ENCODE measurements at places on chromosomes 7 and 10.

DNA sequence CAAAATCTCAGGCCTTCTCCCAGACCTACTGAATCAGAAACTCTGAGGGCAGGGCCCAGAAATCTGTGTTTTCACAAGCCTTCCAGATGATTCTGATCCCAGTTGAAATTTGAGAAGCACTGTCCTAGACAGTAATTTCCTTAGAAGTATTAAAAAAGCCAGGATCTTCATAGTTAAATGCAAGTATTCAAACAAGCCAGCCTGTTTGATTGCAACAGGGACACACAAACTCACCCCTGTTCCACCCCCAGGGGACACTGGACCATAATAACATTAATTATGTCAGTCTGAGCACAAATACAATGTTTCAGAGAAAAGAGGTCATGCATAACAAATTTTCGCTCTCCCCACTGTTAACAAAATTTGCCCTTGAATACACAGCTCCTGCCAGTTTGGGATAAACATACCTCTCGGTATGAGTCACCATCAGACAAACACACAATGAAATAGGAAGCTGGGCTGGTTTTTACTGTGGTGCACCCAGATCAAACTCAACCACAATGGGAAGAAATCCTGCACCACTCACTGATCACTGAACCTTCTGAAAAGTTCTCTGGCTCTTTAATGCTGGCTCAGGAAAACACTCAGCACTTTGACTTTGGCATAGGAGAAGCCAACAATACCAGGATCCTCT is 34.3 kb downstream of the ABLIM1 start:
- DNase-seq, result no peak

DNA sequence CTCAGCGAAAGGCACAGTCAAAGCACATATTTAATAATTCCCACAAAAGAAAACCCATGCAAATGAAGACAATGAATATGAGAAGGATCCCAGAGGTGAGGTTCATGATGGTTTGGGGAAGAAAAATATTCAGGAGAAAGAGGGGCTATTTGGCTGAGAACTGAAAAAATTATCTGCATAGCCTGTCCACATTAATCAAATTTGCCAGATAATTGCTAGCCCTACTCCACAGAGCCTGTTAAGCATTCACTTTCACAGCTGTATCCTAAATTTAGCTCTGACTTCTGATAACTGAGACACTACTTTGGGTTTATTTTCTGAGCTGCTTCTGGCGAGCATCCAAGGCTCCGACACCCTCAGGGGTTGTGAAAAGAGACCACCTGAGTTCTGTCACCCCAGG is 176.2 kb downstream of the HERPUD2 start:
- no peak for DNase-seq

DNA sequence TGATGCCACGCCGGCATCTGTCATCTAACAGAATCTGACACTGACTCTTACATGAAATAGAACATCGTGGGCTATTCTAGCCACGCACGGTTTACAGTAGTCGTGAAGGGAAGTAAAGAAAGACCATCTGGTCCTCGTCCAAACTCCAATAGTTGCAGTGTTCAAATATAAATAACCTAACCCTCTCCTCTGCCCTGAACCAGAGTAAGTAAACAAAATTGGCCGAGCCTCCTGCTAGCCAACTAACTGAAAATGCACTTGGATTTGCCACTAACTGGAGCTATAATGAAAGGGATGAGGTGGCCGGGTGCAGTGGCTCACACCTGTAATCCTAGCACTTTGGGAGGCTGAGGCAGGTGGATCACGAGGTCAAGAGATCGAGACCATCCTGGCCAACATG is 29.5 kb upstream of the ZC3HAV1L start:
- no peak for DNase-seq

DNA sequence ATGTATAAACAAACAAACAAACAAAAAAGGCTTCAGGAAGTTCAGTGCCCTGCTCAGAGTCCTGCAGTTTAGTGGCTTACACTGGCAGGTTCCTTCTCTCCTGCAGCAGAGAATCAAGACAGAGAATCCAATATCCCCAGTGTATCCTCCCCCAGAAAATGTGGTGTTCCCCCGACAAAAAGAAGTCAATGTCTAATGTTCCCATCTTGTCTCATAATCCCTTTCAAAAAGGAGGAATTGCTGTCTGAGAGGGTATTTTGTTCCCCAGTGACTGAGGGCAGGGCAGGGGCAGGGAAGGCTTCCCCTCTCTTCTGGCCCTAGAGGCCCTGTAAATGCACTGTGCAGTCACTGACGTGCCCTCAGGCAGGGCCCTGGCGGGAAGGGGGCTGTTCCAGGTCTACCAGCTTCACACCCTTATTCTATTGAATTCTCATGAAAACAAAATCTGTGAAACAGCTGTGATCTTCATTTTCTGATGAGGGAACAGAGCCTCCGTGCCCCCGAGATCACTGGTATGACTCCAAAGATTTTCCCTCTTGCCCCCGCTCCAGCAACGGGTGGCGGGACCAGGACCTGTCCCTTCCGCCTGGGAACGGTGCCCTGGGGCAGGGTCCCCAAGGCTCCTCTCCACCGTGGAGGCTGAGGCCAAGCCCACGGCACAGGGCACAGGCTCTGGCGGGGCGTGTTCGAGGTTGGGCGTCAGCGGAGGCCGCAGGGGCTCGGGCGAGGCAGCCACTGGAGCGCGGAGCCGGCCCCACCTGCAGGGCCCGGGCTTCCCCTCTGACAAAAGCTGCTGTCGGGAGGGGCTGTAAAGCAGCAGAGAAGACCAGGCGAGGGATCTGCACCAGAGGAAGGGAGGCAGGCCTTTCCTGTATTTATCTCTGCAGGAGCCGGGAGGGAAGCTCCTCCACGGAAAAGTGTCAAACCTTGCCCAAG is 13.4 kb upstream of the WDFY4 start:
- DNase-seq, result no peak

DNA sequence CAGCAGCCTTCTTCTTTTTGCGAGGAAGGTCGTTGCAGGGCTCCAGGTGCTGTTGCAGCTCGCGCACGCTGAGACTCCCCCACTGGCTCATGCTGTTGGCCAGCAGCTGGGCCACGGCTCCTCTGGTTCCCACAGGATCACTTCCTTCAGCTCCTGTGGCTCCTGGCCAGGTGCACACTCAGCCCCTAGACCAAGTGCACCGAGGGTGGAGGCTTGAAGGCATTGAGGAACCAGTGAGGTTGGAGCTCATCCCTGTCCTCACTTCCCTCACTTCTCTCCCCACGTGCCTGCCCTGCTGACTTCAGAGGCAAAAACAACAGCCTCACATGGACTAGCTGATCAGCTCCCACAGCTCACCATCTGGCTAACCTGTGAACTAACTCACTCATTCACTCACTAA is 46.2 kb upstream of the ADRB1 start:
- DNase-seq, result no peak

DNA sequence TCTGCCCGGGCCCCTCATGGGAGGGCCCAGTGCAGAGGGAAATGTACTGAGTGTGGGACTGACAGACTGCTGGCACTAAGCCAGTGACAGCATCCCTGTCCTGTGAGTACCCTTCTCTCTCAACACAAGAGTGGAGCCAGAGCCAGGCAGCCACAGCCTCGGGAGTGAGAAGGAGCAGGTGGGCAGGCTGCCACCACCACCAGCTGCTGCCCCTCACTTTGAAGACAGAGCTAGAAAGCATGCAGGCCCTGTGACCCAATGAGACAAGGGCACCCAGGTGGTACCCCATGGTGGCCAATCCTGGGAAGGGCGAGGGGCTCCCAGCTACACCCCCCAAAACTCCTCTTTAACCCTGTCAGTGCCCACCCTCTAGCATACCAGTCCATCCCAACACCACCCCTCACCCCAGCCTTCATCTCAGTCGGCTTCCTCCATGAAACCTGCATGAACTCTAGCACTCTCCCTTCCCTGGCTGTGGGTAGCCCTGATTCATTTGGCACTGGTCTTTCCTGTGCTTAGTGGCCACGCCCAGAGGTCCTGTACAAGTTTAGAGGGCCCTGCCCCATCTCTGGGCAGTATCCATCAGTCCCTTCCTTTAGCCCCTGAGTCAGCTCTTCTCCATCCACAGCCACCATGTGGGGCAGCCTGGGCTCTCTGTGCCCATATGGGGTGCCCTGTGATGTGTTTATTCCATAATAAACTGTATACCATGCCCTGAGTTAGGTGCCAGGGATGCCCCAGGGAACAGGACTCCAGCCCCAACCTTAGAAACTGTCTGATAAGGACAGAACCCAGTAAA is 207.0 kb upstream of the ZMIZ1 start:
- no peak for DNase-seq

DNA sequence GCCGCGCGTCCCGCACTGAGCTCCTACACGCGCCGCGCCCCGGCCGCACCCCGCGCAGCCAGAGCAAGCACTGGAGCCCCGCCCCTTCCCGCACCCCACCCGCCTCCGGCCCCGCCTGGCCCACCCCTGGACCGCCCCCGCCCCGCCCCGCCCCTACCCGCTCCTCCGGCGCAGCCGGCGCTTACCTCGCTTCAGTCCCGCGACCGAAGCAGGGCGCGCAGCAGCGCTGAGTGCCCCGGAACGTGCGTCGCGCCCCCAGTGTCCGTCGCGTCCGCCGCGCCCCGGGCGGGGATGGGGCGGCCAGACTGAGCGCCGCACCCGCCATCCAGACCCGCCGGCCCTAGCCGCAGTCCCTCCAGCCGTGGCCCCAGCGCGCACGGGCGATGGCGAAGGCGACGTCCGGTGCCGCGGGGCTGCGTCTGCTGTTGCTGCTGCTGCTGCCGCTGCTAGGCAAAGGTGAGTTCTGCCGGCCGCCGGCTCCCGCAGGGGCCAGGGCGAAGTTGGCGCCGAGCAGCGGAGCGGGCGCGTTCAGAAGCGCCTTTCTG is at the start of gene RET:
TSS of gene RET (plus strand) at position 194 of the 545 bp plus-strand sequence. CDS start at position 384, 190 bp downstream.
- DNase-seq, result no peak

DNA sequence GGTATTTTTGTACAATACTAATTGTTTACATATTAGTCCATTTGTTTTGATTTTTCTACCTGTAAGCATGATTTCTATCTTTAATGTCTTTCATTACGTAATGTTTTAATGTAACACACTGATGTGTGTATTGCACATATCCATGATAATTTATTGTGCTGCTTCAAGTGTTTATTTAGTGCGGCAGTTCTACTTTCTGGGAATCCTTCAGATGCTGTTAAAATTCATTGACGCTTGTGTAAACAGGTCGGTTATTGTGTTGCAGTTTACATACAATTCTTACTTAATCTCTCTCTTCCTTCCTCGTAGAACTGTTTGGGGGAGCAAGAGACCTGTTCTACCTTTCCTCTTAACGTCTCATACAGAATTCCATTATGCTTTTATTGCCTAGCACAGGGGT is 6.9 kb downstream of the TMEM60 start:
- DNase-seq, result no peak

DNA sequence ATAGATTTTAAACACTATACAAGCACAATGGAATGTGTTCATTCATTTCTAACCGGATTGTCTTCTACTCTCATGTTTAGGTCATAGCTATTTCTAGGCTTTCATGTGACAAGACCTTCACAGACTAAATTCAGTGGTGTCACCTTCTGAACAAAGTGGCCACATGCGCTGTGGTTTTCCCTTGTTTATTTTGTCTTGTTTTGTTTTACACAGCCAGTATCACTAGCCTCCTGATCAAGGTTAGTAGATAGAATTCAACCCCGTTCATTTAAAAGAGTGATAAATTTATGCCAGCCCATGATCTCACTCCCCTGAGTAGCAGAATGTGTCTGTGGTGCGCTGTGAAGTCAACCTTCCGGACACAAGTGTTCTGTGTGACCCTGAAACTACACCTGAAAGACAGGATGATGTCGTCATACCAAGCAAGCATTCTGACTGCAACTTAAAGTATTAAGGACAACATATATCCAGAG is 209.1 kb downstream of the CREB5 start:
- no peak for DNase-seq

DNA sequence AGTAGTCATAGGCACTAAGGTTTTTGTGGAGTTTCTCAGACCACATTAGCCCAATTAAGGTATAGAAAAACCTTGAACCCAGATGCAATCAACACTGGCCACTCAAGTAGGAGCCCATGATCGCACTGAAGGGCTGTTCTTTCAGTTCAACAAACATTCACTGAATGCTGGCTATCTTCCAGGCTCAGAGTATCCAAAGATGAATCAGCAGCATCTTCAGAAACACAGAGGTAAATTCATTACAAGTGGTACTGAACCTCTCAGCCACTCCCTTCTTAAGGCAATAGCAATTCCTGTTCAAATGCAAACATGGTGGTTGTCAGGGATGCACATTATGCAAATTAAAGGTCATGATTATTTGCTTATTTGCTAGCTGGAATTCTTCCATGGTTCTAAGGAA is 17.1 kb downstream of the KCNK18 start:
- no peak for DNase-seq

GRCh38 chr10:116440330-116441030 is 12.8 kb downstream of the PNLIPRP3 start:
- no peak for DNase-seq

DNA sequence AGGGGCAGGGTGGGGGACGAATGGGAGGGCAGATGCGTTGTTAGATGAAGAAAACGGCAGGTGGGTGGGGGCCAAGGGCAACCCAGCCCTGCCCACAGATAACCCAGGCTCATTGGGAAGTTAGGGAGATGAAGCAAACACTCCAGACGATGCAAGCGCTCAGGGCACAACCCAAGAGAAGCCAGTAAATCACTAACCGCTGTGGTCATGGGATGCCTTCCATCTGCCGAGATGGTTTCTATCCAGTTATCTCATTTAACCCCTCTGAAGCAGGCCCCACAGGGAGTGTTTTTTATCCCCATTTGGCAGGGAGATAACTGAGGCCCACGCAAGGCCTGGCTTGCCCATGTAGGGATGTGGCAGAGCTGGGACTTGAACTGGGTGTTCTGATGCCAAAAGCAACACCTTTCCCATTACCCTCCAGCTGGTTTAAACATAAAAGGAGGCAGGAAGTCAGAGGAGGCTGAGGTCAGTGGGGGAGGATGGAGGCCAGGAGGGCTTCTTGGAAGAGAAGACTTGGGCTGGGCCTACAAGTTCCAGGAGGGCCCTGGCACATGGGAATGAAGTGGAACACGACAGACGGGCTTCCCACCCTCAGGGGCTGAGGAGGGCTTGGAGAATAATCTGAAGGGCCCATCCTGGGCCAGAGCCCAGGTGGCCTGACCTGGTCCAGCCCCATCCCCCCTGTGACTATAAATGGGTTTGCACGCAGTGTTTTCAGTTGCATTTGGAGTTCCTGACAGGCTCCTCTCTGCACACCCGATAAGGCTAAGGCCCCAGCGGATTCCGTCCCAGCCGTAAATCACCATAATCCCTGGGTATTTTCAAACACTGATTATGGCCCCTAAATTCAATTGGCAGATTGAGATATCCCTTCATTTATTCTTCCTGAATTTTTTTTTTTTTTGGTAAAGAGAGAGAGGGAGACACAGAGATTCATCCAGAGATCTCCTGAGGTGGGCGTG is 80.9 kb downstream of the NEURL1 start:
- no peak for DNase-seq

DNA sequence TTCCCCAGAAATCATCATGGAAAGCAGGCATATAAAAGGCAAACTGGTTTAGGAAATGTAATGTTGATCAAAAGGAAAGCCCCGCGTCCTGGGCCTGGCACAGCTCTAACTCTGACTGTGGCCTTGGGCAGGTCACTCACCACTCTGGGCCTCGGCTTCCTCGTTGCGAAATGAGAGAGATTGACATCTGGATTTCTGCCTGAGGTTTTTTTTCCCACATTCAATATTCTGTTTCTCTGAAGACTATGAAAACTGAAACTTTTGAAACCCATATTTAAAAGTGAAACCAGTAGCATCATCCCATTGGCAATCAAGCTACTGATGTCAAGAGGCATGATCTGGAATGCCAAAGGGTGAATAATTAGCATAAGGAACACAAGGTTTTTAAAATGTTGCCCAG is 369.7 kb upstream of the NPVF start:
- no peak for DNase-seq
